ENCODE measurements at places on chromosomes 1 and 21.

DNA sequence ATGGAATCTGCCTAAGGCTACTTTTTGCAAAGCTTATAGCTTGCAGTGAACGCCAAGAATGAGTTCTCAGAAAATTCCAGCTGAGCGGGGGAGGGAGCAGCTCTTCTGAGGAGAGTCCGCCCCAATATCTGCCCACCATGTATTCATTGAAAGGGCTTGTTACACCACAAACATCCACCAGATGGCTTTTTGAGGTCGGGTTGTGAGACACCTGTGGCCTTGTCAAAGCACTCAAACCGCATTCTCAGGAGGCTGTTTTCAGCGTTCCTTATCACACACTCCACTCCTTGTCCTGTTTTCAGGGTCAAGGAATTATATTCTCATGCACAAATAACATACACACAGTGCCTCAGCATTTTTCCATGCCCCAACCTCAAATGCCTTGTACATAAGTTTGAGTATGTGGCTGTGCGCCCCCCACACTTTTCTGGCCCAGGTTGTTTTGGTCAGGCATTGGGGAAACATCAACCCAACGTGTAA lies 3.9 kb upstream of the C4BPB start:
- no peak overlapping the region for H3K4me3 ChIP-seq
- peaks cover 24% of the 10 kb centered on the region for H3K27me3 ChIP-seq
- peaks cover 30% of the 10 kb centered on the region for H3K4me1 ChIP-seq

- peaks cover 7% of the 10 kb centered on the region for H3K4me1 ChIP-seq
- no peak for DNase-seq
- peaks cover 5% of the 10 kb centered on the region for H3K36me3 ChIP-seq
Observed at GRCh38 chr1:18630511-18631495, at the start of gene PAX7. Gene PAX7 (plus strand): TSS chr1:18630846. CDS start chr1:18631604, 758 bp downstream.

DNA sequence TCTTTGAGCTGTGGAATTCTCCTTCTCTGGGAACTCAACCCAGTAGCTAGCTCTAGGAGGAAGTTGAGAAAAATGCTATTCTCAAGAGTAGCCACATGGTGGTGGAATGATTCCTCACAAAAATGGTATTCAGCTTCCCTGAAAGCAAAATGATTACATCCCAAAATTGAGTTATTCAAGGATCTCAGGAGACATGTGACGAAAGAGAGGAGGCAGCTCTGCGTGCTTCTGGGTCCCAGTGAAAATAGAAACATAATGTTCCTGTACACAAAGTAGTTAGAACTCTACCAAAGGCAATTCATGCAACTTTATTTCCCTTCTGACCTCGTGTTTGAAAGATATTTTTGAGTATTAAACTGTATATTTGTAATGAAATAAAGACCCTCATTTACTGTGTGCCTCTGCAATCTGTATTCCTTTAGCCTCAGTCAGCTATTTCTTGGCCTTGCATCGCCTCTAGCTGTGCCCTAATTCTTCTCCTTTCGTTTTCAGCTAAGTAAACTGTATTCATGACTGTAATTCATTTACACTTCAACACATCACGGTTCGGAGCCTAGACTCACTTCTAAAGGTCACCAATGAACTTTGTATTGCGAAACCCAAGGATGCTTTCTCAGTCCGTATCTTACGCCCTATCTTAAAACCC lies 167.3 kb downstream of the FASLG start:
- peaks cover 28% of the 10 kb centered on the region for H3K27me3 ChIP-seq
- H3K27ac ChIP-seq = no peak overlapping the region
- no peak overlapping the region for H3K4me3 ChIP-seq
- H3K4me1 ChIP-seq = peaks cover 4% of the 10 kb centered on the region
- H3K36me3 ChIP-seq = no peaks in the 10 kb centered on the region
- no peak for DNase-seq

- H3K4me1 ChIP-seq = no peaks in the 10 kb centered on the region
- H3K27ac ChIP-seq = no peak overlapping the region
- no peak overlapping the region for H3K4me3 ChIP-seq
- peaks cover 5% of the 10 kb centered on the region for H3K27me3 ChIP-seq
Observed at GRCh38 chr21:31484219-31484618, 140.2 kb upstream of the TIAM1 start.

GRCh38 chr1:211876851-211877590 lies 46.5 kb upstream of the LPGAT1 start:
- H3K36me3 ChIP-seq = no peaks in the 10 kb centered on the region
- no peaks in the 10 kb centered on the region for H3K4me1 ChIP-seq
- H3K4me3 ChIP-seq = no peak overlapping the region
- no peak overlapping the region for H3K27ac ChIP-seq

DNA sequence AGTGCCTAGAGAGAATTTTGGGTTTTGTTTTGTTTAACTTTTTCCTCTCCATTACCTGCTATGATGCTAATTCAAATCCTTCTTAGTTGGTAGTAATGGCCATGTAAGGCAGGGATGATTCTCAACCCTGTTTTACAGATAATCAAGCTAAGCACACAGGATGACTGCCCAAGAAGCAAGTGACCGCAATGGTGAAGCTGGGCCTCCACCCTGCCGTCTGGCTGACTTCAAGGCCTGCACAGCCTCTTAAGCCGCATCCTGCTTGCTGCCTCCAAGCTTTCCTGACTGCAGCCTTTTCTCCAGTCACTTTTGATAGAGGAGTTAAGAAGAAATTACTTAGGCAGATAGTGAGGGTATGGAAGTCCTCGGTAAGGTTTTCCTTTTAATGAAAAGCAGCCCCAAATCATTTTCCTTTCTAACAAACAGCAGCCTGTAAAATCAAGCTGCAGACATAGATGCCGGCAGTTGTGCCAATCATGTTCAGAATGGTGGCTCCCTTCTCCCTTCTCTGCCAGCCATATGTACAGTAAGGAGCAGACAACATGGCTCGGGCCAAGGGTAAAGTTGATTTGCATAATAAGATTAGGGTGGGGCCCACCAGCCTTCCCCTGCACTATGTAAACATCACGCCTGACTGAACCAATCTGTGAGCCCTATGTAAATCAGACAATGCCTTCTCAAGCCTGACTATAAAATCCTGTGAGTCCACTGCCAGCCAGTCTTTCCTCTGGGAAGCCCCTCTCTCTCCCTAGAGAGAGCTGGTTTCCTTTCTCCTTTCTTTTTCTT lies 8.8 kb upstream of the CTBS start:
- no peaks in the 10 kb centered on the region for H3K36me3 ChIP-seq
- H3K27me3 ChIP-seq = no peaks in the 10 kb centered on the region
- DNase-seq = no peak
- H3K4me3 ChIP-seq = no peak overlapping the region
- no peak overlapping the region for H3K27ac ChIP-seq

- no peaks in the 10 kb centered on the region for H3K27me3 ChIP-seq
- peaks cover 39% of the 10 kb centered on the region for H3K4me1 ChIP-seq
- peak overlapping the region; percentile 85 for H3K27ac ChIP-seq
Observed at GRCh38 chr21:42062236-42063022, 8.7 kb upstream of the UMODL1 start.

DNA sequence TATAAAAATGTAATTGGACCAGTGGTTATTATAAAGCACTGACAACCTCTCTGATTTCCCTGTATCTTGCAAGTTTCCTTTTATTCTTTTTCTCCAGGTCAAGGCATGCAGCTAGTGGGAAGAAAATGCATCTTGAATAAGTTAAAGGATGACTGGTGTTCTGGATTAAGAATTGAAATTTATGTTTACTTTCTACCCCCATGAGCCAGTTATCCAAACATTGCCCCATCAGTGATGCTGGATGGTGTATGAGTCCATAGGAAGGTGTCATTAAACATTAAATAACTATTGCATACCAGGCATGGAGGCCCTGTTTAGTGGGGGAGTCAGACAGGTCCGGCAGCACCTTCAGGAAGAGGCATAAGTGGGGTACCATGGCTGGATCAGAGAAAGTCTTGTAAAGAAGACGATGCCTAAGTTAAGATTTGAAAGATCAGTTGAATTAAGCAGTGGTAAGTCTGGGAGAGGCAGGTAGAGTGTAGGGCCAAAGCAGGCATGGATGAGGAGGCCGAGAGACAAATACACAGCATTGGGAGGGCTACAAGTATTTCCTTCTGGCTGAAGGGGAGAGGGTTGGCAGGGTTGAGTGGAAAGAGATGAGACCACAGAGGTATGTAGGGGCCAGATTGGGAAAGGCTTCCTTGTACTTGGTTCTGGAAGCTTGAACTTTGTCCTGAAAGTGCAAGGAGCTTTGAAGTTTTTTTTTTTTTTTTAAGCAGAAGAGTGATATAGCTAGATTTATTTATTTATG lies 5.7 kb downstream of the SZRD1 start:
- DNase-seq = no peak
- H3K4me3 ChIP-seq = peak overlapping the region; percentile 65
- no peaks in the 10 kb centered on the region for H3K27me3 ChIP-seq
- peaks cover 68% of the 10 kb centered on the region for H3K4me1 ChIP-seq
- peak overlapping the region; percentile 88 for H3K27ac ChIP-seq

- peak overlapping the region; percentile 99 for H3K27ac ChIP-seq
- H3K4me1 ChIP-seq = peaks cover 32% of the 10 kb centered on the region
- peak overlapping the region; percentile 97 for H3K4me3 ChIP-seq
- peak; percentile 76 for DNase-seq
- H3K36me3 ChIP-seq = peaks cover 32% of the 10 kb centered on the region
- H3K27me3 ChIP-seq = no peaks in the 10 kb centered on the region
Observed at GRCh38 chr21:46322351-46323226, 1.1 kb downstream of the C21orf58 start.

Measured in activated CD4-positive, alpha-beta T cell treated with anti-CD3 and anti-CD28 coated beads, Interleukin-2, amount 10 ng/mL, durations not matched to agents 24 days and 14 days (primary cell).